ENCODE measurements at places on chromosomes 5 and 9.
A peak's percentile ranks its signal among the peaks of the same experiment; 100 is the strongest.

GRCh38 chr5:88813805-88814575 lies 69.0 kb downstream of the MEF2C start:
- DNase-seq = no peak

DNA sequence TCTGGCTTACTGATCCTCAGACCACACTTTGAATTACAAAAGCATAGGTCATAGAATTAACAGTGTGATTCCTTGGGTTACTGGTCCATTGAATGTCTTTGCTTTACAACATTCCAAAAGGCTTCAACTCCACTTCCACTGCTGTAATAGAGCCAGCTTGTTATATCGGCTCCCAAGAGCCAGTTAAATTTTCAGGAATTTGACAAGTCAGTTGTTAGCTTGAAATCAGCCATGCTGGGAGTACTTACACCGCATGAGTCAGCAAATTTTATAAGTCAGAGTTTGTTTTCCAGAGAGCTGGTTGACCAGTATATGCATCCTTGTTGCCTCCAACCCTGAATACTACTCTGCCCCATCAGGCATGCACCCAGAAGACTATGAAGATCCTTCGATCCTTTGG lies 73.1 kb downstream of the FOXB2 start:
- DNase-seq = no peak

DNA sequence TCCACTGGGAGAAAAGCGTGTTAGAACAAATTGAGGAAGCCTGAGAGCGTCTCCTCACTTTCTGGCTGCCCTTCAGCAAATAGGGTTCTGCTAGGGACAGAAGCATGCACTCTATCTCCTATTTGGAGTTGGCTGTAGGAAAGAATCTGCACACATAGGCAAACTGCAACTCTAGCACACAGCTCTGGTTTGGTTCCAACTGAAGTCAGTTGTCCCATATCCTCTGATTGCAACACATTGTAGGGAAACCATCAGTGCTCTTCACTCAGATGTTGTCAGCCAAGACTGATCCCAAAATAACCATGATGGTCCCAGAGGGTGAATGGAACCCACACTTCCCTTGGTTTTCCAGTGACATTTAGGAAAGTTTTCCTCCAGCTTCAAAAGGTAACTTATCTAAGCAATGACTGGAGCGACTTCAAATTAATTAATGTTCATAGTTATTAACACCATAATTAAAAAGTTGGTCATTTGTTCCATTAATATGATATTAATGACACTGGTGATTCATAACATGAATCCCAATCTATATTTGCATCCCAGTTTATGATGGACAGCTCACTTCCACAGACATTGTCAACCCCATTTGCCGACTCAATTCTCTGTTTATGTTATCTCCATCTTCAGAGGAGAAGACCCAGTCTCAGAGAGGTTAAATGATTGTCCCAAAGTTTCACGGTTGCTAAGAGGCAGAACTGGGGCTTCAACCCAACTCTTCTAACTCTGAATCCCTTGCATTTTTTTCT lies 136.7 kb upstream of the ZNF462 start:
- DNase-seq = no peak

- no peak for DNase-seq
These were observed 386.7 kb downstream of the KDM4C start for GRCh38 chr9:7144265-7145046.

DNA sequence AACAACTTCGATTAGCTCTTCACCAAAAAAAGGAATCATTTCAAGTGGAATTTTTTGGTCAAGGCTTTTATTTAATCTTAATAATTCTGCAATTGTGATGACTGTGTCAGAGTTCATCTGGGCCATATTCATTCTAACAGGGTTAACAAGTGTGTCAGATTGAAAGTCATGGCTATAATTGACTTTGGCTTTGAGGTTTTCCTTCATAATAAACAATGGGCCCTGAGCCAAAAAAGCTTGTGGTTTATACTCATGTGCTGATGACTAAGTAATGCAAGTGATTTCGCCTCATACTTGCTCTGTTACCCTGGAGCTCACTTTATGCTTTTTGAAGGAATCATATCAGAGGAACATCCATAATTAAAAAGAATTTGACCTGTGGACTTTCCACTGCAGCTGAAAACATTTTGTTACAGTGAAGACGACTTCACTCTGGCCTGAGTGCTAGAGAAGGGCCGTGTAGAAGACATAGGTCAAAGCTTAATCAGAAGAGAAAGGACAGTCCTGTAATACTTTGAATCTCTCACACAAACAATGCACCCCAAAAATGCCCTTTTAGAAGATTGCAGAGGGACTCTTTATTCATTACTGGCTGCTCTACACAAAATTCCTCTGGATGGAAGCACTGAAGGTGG lies 101.7 kb downstream of the GDNF start:
- DNase-seq = peak; percentile 87

DNA sequence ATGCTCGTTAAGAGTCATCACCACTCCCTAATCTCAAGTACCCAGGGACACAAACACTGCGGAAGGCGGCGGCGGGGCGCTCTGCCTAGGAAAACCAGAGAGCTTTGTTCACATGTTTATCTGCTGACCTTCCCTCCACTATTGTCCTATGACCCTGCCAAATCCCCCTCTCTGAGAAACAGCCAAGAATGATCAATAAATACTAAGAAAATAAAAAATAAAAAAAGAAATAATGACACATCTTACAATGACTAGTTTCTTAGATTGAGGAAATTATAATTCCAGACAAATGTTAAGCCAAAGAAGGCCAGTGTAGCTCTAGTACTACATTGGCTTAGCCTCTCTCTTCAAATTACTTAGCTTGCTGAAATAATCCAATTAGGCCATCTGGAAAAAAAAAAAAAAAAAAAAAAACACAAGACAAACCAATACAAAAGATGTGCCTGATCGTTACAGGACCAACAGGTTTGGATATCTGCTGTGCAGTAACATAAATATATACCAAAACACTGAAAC lies 58.0 kb downstream of the ANXA2R start:
- no peak for DNase-seq

GRCh38 chr9:16683326-16683725 lies 187.1 kb downstream of the BNC2 start:
- no peak for DNase-seq

DNA sequence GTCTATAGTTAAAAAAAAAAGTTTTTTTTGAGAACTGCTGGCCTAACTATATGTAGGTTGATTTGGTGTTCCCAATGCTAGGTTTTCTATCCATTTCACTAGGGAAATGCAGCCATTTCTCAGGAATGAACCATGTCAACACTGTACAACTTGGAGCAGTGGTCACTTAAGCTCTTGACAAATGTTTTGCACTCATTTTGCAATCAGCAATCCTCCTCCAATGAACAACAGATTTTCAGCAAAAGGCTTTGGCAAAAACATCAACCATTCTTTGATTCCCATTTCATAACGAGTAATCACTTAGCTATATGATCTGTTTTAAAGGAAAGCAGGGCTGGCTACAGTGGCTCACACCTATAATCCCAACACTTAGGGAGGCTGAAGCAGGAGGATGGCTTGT lies 17.9 kb downstream of the STRBP start:
- DNase-seq = no peak

- DNase-seq = peak; percentile 85
These were observed 34.8 kb downstream of the ITGA2 start for GRCh38 chr5:53023969-53024368.

GRCh38 chr5:140240987-140241706 lies 61.8 kb downstream of the PFDN1 start:
- no peak for DNase-seq

DNA sequence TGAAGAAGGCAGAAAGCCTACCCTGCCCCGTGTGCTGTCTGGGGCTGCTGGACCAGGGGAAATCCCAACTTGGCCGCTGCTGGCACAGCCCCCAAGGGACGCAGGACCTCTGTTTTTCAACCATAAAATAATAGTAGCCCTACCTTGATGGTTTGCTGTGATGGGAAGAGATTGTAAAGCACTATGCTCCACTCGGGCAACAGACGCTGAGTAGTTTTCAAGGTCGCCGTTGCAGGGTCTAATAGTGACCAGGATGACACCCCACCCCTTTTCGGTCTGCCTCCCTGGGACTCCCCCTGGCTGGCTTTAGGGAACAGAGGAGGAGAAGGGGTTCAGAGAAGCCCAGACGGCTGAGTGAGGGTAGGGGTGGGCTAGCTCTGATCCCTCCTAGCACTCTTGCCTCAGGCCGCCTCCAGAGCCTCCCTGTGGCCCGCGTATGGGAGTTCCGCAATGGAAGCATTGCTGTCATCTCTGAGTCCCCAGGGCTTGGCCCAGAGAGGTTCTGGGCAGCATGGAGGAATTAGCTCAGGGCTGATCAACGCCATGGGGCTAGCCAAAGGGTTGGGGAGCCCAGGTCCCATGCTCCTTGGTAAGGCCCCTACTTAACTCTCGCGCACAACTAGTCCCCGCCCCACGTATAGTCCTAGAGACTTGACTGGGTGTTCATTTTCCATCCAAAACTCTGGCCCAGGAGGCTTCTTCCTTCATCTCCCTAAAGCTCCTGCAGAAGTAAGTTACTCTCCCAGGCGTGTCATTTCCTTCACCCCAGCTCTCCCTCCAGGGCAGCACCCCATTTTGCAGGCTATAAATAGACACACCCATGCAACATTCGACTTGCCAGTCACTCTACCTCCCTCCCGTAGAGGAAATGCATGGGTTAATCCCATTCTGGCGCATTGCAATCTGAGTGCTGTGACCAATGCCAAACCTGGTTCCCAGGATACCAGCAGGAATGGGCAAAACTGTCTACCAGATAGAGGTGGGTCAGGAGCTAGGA lies 1.1 kb upstream of the IRF1 start:
- DNase-seq = peak; percentile 24

DNA sequence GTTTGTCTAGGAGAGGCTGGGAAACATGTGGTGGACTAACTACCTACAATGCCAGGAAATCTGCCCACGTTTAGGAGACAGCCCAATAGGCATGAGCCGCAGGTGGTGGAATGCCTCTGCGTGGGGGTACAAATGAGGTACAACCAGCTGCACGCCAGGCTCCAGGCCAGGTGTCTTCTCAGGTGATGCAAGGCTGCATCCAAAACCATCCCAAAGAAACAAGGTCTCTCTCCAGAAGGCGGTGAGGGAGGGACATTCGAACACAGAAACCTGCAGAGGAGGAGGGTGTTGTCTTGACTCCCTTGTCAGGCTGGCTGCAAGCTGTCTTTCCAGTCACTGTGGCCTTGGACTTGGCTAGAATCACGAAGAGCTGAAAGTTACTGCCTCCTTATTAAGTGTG lies 11.6 kb downstream of the ANKH start:
- no peak for DNase-seq

- DNase-seq = no peak
These were observed 41.6 kb downstream of the TRIO start for GRCh38 chr5:14184725-14185124.

- DNase-seq = no peak
These were observed 139.4 kb downstream of the GNAQ start for GRCh38 chr9:77892171-77892570.

GRCh38 chr5:6722015-6722414 lies 8.8 kb downstream of the TENT4A start:
- peak; percentile 6 for DNase-seq

- DNase-seq = no peak
These were observed 21.9 kb upstream of the TRIM52 start for GRCh38 chr5:181282874-181283273.

DNA sequence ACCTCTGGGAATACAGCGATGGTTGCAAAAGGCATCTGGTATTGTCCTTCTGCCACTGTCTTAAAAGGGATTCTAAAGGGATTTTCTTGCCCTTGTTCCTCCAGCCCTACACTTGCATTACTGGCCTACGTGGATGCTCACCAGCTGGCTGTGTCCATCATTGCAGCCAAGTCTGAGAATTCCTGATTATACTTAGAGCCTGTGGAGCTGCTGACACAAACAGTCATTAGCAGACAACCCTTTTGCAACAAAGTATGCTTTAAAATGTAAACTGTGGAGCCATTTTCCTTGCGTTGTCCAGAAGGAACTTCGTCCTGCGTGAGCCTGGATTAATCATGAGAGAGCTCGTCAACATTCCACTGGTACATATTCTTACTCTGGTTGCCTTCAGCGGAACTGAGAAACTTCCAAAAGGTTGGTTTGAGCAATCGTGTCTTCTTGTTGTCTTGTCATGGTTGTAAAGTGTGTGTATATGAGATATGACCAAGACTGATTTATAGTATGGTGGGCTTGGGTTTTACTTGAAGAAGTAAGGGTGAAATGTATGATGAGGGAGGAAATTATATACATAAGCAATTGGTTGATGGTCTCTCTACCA lies at the start of gene MUSK:
Gene MUSK (plus strand): TSS at position 222 of the 598 bp plus-strand sequence. CDS start 114 bp downstream, at position 336.
- no peak for DNase-seq

GRCh38 chr5:935510-936084 lies 42.9 kb downstream of the TRIP13 start:
- DNase-seq = peak; percentile 9

GRCh38 chr9:92607773-92608172 lies 62.2 kb downstream of the IPPK start:
- no peak for DNase-seq

DNA sequence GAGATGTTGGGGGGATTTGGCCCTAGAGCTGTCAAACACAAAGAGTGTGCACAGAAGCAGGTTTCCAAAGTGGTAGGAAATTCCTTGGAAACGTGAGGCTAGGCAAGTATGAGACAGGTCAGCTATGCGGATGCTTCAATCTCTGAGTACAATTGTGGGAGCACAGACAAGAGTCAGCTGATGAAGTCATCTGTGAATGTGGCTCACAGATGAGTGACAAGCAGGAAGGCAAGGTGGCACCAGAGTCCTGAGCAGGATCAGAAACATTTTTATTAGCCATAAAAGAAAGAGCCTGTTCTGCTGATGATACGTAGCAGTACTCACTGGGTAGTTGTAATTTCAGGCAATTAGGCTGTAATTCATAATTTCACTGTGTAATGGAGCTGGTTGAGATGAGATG lies 117.0 kb downstream of the DCP2 start:
- no peak for DNase-seq

GRCh38 chr5:179828756-179829421 lies 8.2 kb downstream of the SQSTM1 start:
- DNase-seq = no peak

- no peak for DNase-seq
These were observed 43.6 kb upstream of the CLK4 start for GRCh38 chr5:178670351-178670885.

DNA sequence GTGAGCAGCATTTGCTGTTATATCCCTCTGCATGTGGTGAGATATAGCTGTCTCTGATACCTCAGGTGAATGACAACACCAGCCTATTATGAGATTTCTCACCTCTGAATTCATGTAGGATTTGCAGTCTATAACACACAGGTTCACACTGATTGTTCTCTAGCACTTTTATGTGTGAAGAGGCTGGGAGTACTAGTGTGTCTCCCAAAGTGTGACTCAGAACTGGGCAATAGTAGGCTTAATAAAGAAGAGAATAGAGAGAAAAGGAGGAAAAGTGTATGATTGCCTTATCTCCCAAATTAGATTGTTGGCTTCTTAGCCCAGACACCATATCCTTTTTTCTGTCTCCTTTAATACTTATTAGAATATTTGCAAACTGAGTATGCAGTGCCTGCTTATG lies 232.0 kb downstream of the PJA2 start:
- no peak for DNase-seq

- DNase-seq = no peak
These were observed 75.8 kb downstream of the SMIM23 start for GRCh38 chr5:171861381-171861780.

All from inflammatory macrophage (primary cell).